ENCODE measurements at places on chromosomes 6 and 20.
A peak's percentile ranks its signal among the peaks of the same experiment; 100 is the strongest.

GRCh38 chr6:168088161-168089053, 9.4 kb upstream of the FRMD1 start:
- DNase-seq, result peak; percentile 93

- DNase-seq, result no peak
Observed at GRCh38 chr6:28603891-28604290, 78.2 kb downstream of the GPX5 start.

- no peak for DNase-seq
Observed at GRCh38 chr6:121260651-121261102, 73.6 kb downstream of the TBC1D32 start.

- no peak for DNase-seq
Observed at GRCh38 chr20:17902531-17903083, 66.0 kb downstream of the SNX5 start.

- no peak for DNase-seq
Observed at GRCh38 chr6:41647061-41647511, 8.8 kb downstream of the MDFI start.

DNA sequence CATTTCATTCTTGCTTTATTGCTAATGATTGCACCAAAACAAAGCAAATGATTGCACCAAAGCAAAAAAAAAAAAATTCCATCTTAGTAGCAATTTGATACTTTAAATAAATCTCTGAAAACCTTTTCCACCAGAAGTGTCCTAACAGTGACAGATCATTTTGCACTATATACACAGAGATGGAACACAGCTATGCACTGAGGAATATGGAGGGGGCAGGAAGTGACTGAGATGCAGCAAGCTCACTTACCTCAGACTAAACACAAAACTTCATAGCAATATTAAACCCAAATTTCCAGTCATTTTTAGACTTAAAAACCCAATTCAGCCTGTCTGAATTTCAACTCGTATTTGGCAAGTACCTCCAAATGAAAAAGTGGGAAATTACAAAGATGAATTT, 41.2 kb downstream of the HIVEP2 start:
- DNase-seq, result no peak

GRCh38 chr20:20761301-20761700, 48.9 kb upstream of the RALGAPA2 start:
- no peak for DNase-seq

- DNase-seq, result no peak
Observed at GRCh38 chr6:135129136-135129856, 51.8 kb upstream of the MYB start.

GRCh38 chr6:136685540-136686108, 106.7 kb downstream of the MAP3K5 start:
- DNase-seq, result no peak

DNA sequence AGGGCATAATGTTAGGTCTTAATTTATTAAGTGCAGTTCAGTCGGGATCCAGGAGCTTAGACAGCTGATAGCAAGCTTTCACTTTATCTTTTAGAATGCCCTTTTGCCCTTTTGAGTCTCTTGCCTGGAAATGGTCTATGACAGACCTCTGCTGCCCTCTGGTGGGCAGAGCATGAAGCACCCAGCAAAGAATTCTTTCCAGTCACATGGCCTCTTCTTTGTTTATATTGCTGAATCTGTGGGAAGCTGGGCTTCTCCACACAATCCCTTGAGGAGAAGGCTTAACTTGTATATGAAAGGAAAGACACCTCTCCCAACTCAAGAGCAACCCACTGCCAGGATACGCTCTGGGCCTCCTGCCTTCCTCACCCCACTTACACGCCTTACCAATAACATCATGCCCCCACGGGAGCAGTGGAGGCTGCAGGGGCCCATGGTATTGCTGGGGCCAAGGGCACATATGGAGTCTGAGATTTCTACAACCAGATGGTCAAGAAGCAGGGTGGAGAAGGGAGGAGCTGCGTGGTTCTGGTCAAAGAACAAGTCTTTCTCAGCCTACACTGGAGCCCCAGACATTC, 20.4 kb downstream of the WFDC3 start:
- peak; percentile 71 for DNase-seq

- DNase-seq, result no peak
Observed at GRCh38 chr6:43897571-43898302, 127.7 kb downstream of the VEGFA start.

DNA sequence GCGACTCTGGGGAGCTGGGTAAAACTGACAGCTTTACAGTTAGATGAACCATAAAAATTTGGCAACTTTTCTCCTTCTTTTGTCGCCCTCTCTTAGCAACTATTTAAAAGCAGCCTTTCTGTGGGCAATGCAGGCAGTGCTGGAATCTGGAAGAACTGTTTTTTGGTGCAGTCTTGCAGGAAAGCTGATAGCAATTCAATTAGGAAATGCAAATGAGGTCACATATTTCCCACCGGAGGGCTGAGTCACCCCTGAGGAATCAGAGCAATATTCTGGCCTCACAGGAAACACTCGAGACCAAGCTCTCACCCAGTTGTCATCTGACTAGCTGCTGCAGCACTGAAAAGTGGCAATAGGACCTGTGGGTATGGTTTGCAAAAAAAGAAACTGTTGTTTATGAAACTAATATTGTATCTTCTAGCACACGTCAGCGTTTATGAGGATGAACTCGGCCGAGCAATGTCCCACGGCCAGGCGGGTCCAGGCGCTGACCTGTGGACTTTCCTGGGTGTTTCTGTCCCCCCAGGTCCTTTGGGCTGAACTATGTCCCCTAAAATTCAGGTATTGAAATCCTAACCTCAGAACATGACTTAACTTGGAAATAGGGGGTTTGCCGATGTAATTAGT, 312.3 kb downstream of the TAF4 start:
- no peak for DNase-seq

DNA sequence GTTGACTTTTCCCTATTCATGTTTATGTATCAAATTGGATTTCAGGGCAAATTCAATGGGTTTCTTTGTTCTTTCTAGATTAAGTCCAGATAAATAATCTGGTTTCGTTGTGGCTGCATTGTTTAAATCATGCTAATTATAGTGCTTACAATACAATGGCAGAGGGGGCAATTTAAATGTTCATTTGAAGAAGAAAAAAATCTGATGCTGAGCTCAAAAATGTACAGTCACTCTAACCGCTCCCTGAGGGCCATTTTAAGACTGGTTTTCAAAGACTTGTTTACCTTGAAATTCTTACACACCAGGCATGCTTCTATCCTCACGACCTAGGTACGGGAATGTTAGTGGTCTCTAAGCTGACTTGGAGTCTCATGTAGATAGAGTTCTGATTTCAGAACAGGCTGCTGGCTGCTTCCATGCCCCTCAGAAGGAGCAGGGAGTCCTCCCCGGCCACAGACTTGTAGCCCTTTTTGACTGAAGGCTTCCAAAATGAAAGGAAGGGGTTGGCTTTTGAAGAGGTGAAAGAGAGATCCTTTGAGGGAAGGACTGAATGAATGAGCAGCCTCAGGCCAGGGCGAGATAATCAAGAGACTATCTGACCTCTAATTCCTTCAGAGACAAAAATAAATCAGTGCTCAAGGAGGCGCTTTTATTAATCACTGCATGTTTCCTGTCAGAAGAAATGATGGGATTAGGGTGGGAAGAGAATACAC, 86.1 kb upstream of the ZNF217 start:
- no peak for DNase-seq

DNA sequence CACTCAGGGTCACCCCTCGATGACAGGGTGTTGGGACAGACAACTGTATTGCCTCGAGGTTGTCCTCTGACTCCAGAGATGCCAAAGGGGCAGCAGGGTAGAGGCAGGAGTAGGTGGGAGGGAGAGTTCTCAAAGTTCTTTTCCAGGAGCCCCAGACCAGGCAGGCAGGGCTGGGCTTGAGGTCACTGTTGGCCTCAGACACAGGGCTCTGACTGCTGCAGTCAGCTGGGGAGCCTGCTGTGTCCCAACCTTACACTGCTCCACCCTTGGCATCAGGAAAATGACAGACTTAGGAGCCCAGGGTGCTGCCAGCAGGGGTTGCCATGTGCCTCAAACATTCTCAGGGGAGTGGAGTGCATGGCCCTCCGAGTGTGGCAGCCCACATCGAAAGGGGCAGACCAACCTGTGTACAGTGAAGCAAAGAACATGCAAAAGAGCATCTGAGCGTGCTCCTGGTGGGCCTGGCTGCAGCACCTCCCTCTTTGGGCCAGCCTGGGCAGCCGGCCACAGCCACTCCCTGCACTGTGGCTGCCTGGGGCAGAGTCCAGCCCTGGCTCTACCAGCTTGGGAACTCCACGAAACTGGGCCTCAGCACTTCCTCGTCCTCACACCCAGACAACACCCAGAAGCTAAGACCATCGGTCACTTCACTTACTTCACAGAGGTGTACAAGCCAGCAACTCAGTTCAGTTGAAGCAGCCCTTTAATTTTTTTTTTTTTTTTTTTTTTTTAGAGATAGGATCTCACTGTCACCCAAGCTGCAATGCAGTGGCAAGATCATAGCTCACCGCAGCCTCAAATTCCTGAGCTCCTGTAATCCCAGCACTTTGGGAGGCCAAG, 24.0 kb downstream of the C6orf132 start:
- no peak for DNase-seq

DNA sequence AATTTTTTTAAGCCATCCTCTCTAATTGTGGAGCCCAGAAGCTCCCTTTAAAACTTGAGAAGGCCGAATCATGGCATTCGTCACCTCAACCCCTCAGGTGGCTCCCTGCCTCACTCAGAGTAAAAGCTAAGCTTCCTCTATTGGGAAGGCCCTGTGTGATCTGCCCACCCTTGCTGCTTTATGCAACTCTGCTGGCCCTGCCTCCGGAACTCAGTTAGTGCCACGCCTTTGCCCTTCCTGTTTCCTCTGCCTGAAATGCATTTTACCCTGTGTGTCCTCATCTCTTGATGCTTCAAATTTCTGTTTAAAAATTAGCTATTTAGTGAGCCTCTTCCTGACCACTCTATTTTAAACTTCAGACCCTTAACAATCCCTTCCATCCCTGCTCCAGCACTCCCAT, 5.7 kb downstream of the PACRG start:
- DNase-seq, result no peak

- peak; percentile 68 for DNase-seq
Observed at GRCh38 chr20:47360297-47361056, 4.0 kb upstream of the ZMYND8 start.

DNA sequence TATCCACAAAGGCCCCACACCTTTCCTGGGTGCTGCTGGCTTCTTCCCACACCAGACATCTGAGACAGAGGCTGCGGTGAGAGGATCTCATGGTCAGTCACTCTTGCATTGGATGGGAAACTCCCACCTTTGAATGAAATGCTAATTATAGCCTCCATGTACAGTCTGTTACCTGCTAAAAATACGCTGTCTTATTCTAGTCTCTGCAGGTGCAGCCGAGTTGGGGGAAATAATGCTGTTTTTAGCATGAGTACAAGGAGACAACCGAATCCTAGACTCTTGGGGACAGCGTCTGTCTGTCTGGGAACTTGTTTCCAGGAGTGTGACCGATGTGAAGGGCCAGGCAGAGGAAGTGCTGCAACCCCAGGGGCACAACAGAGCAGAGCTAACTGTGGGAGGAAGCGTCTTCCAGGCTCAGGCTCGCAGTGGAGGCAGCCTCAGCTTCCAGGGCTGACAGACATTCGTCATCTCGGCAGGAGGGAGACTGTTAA, 286.2 kb downstream of the PREX1 start:
- no peak for DNase-seq

DNA sequence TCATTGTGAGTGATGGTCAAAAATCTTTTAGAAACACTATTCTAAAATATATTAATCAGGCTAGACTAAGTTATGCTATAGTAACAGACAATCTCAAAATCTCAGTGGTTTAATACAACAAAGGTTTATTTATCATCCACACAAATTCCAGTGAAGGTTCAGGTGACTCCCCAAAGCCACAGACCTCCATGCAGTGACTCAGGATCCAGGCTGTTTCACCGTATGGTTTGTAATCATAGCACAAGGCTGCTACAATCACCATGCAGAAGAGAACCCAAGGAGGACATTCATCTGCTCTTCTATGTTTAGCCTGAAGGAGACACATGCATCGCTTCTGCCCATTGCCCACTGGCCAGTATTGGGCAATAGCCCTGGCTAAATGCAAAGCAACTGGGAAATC, 46.2 kb downstream of the BFSP1 start:
- no peak for DNase-seq

GRCh38 chr6:167669870-167670802, 156.6 kb upstream of the AFDN start:
- no peak for DNase-seq

DNA sequence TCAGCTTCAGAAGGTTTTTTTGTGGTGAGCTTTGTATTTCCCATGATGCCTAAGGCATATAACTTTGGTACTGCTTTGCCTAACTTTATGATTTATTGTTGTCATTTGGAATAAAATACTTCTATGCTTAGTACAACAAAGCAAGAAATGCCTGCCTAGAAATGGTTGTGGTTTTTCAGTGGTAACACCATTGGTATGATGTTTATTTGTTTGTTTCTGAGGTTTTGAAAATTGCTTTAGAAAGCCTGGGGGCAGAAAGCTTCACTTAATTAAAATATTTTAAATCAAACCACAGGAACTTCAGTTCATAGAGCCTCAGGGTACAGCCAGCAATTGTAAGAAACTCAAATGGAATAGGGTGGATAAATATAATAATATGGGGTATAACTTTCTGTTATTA, 351.2 kb upstream of the MAP3K7 start:
- DNase-seq, result no peak

DNA sequence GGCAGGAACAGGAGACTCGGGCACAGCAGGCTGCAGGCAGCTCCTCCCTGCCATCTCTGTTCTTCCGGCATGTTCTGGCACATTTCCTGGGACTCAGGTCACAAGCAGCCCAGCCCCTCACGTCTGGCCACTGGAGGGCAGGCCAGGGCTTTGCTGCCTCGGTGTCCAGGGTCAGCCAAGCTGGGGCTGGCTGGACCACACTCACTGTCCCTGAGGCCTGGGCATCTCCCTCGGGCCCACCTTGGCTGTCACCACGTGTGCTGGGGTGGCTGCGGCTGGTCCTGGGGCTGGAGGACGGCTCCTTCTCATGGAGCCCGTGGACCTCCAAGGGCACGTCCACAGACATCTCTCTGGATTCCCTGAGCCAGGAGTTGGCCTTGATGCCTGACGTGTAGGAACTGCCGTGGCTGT, 18.5 kb downstream of the FRMD1 start:
- peak; percentile 45 for DNase-seq

DNA sequence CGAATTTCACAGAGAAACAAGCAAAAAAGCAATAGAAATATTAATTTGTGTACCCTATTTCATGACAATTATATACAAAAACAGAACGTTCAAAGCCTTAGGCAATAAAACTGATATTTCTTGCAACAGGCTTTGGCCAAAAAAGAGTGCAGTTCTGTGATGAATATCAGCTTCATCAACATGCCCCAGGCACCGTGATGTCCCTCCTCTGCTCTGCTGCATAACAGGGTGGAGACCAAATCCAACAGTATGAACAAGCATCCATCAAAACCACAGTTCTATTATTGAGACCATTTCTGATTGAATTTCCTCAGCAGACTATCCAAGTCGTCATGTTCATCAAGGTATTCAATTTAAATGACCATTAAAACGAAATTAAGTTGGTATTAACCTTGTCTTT, 722.6 kb upstream of the NRSN1 start:
- no peak for DNase-seq

- no peak for DNase-seq
Observed at GRCh38 chr20:62028384-62028783, 37.3 kb downstream of the TAF4 start.
